ENCODE measurements at places on chromosomes 6 and 20.

DNA sequence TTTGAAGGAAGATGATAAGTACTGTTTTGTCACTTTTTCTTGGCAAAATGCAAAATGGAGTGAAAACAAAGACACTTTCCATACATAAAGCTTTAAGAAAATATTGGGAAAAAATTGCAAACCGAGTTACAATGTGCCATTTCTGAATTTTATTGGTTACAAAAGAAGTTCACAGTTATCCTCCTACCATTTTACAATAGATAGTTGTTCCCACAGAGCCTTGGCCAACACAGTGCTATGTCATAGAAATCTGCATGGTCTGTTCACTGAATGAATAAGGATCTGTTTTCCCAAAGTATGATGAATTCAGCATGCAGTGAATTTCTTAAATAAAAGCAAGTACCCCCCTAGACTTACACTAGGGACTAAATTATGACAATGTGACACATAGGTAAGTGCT is 268.2 kb upstream of the POU3F2 start:
- no peak for DNase-seq

GRCh38 chr20:16824664-16825063 is 76.5 kb downstream of the OTOR start:
- no peak for DNase-seq

- no peak for DNase-seq
Measured at GRCh38 chr6:39068391-39068790, 19.8 kb downstream of the GLP1R start.

- DNase-seq, result peak; percentile 7
Measured at GRCh38 chr6:123316733-123317323, 319.9 kb downstream of the TRDN start.

GRCh38 chr20:29472606-29473005 is 1784.9 kb upstream of the DEFB115 start:
- DNase-seq, result no peak

DNA sequence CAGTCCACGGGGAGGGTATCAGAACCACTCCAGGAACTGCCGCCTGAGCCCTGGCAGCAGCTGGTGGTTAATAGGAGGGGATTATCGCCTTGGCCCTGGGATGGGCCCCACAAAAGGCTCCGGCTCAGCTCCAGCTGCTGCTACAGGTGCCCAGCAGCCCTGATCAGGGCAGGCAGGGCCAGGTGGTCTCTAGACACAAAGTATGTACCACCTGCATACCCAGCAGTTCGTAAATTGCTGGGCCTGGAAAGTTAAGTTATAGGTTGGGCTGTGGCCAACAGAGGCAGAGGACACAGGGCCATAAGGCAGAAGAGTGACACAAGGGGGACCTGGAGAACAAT is 35.1 kb downstream of the RRBP1 start:
- DNase-seq, result no peak

GRCh38 chr20:49516916-49517804 is 34.7 kb upstream of the KCNB1 start:
- no peak for DNase-seq

Data from amniotic epithelial cell (primary cell).